ENCODE measurements at places on chromosomes 6 and 20. TPM values are rescaled to one million over a fixed set of nuclear protein-coding genes. Genes with fewer than 3 reads are reported as not detected.

Gene PHACTR3
- total RNA-seq = 8.7 TPM

Gene BMP7
- 0.38 TPM for total RNA-seq

Gene SLC4A11
- total RNA-seq = 30.6 TPM

Gene VWA7
- total RNA-seq = 0.74 TPM

Gene DLK2
- total RNA-seq = 0.18 TPM

Gene IL17A
- total RNA-seq = not detected

Gene OR2B6
- not detected for total RNA-seq

Gene PDSS2
- 7.9 TPM for total RNA-seq

Gene LAMA5
- 34.5 TPM for total RNA-seq

Gene SLC17A4
- total RNA-seq = not detected

Gene ITPR3
- total RNA-seq = 124 TPM

Gene ARHGAP40
- 0.64 TPM for total RNA-seq

DNA sequence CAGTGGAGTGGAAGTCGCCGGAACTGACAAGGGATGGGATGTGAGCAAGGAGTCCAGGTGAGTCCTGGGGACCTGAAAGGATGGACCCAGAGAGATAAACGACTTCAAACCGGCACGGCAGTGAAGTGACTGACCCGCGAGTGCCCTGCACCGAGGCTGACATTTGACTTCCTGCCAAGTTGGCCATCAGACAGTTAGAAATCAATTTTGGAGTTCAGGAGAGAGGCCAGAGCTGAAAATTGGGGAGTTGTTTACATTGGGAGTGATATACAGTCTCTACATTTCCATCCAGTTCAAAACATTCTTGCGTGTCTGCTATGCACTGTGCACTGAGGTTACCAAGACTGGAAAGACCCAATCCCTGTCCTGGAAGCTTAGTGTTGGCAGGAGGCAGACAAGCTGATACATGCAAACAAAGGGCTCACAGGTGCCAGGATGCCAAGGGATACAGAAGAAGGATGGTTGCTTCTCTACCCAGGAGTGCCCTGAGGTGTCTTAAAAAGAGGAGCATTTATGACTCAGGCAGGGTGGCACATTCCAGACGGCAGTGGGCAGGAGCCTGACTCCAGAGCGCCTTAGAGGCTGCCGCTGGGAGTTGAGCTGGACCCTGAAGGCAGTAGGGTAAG is 186.6 kb downstream of the MTHFD1L start:
- DNase-seq = no peak

DNA sequence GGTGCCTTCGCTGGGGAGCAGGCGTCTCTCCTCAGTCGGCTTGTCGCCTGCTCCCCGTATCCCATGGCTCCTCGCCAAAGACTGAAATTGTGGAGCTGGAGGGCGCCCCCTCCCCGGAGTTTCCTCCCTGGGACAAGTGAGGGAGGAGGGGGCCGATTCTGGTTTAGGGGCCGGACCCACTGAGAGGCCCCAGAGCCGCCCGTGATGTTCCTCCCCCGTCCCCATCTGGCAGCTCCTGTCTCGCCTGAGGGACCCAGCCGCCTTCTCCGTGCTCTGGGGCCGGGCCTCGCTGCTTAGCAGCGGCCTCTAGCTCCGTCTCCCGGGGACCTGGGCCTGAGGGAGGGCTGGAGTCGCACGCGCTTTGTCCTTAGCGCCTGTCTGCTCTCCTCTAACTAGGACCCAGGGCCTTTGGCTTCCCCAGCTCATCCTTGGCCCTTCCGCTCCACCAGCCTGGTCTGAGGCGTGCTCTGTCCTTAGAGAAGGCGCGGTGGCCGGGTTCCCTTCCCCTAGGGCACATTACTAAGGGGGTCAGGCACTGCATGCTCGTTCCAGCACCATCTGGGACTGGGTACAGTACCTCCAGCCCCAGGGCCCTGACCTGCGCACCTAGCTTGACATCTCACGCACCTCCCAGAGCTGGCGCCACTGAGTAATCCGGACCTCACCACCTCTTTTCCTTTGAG is 29.7 kb downstream of the SLC12A5 start:
- DNase-seq = peak; percentile 26

GRCh38 chr20:57507477-57507876 is 17.5 kb downstream of the CTCFL start:
- no peak for DNase-seq

DNA sequence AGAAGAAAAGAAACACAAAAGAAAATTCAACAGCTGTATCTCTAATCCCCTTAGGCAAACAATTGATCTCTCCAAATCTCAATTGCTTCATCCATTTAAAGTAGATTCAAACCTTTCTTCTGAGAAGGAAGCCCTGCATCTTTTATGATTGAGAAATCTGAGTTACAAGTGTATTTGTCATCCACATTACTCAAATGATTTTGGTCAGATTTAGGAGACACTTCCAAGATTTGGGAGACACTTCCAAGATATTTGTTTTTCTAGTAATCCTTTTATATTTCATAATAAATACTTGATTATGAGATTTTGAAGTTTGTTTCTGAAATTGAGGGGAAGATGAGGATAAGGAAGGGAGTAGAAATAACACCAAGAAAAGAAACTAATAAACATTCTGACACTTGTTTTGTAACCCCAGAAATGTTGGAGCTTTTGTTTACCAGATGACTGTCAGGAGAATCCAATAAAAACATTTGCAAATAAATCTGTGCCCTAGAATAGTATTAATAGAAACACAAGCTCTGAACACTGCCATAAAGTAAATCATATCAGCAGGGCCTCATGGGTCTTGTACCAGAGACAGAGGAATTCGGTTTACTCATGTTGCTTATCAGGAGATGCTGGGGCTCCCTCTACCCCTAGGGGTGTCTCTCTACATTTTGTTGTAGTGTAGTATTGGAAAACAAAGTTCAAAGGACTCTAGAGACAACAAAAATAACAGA is 314.3 kb upstream of the NT5E start:
- DNase-seq = no peak

GRCh38 chr6:43377710-43378229 is 8.3 kb upstream of the ZNF318 start:
- no peak for DNase-seq

DNA sequence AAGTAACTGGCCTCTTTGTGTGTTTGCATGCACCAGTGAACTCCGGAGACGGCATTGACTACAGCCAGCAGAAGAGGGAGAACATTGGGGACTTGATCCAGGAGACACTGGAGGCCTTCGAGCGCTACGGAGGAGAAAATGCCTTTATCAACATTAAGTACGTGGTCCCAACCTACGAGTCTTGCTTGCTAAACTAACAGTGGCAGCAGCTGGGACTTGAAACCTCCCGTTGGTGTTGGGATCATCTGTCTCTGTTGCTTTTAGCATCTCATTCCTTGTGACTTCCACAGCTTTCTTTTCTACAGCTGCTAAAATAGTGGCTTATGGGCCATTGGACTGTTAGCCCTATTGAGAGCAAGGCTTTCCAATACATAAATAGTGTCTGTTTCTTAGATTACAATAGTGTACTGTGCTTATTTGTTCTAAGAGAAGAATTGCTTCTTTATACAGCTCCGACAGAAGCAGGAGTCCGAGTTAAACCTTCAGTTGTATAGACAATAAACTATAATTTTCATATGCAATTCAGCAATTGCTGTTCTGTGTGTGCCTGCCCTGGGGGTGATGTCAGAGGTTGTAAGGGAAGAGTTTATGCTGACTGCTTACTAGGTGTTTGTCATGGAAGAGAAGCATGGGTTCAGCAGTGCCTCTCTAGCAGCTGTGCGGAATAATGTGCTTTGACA is 99.6 kb upstream of the QKI start:
- no peak for DNase-seq

GRCh38 chr6:135403584-135403983 is 94.0 kb downstream of the AHI1 start:
- DNase-seq = no peak

GRCh38 chr6:146551545-146551944 is 7.9 kb downstream of the RAB32 start:
- no peak for DNase-seq

- no peak for DNase-seq
Observed at GRCh38 chr6:53180678-53181077, 32.0 kb upstream of the GCM1 start.

- no peak for DNase-seq
Observed at GRCh38 chr6:43705996-43706395, 18.4 kb upstream of the MRPS18A start.

GRCh38 chr20:11156922-11157321 is 483.1 kb upstream of the JAG1 start:
- DNase-seq = no peak

DNA sequence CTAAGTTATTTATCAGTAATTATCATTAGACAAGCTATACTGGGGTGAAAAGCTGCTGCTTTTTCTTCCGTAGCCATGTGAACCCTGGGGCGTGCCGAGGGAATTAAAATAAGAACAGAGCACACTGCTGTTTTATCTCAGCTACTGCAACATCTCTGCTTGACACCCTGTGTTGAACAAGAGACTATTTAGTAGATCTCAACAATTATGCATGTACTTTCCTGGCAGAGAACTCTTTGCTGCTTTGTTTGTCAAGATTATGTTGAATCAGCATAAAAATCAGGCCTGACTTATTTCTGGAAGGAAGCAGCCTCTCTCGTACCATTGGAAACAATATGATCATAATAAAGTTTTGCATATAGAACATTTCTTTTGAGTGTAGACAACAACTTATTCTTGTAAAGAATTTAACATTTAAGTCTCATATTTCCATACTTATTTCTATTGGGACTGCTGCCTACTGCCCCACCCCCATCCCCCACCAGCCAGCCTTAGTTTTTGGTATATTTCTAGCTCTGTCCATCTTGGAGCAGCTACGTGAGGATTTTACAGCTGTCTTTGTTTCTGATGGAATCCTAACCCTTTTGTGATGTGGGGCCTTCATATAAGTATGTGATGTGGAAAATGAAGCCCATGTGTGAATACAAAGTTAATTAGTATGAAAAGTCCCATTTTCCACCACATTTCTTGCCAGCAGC is 1011.4 kb downstream of the KIF16B start:
- no peak for DNase-seq

GRCh38 chr6:90284236-90285041 is 12.2 kb downstream of the BACH2 start:
- no peak for DNase-seq

- no peak for DNase-seq
Observed at GRCh38 chr20:9422321-9423057, 91.9 kb upstream of the LAMP5 start.

- DNase-seq = no peak
Observed at GRCh38 chr6:123575188-123575587, 61.6 kb downstream of the TRDN start.

GRCh38 chr20:43975096-43975768 is 60.6 kb downstream of the TOX2 start:
- DNase-seq = no peak

- DNase-seq = no peak
Observed at GRCh38 chr6:22008248-22008836, 288.5 kb downstream of the PRL start.
